Tongue (tissue), 3 donors: ENCODE measurements at places on chromosomes 16 and 17. TPM values are rescaled to one million over a fixed set of nuclear protein-coding genes. Genes with fewer than 3 reads are reported as not detected.

GRCh38 chr17:13010959-13011358 lies 6.9 kb downstream of the ELAC2 start:
- DNase-seq, result no peak

The CCL8 gene
- total RNA-seq, result 0.51 TPM

- DNase-seq, result no peak
Measured at GRCh38 chr16:85187002-85187401, 74.7 kb upstream of the CIBAR2 start.

DNA sequence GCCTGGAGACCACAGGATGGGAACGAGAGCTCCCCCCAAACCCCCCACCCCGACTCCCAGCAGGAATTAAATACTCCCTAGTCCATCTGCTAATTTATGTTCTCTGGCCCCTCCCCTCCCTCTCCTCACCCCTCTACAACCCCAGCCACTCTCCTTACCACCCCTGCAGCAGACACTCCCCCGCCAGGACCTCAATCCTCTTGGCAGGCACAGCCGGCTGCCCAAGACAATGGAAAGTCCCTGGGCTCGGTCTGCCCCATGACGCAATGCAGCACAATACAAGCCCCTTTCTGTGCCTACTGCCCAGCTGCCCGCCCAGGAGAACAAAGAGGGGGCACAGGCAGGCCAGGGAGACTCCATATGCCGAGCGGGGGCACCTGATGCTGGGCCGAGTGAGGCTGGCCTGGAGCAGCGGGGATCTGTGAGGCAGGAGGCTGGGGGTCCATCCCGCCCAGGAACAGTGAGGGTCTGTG lies 30.3 kb upstream of the CDC42EP4 start:
- peak; percentile 94 for DNase-seq

DNA sequence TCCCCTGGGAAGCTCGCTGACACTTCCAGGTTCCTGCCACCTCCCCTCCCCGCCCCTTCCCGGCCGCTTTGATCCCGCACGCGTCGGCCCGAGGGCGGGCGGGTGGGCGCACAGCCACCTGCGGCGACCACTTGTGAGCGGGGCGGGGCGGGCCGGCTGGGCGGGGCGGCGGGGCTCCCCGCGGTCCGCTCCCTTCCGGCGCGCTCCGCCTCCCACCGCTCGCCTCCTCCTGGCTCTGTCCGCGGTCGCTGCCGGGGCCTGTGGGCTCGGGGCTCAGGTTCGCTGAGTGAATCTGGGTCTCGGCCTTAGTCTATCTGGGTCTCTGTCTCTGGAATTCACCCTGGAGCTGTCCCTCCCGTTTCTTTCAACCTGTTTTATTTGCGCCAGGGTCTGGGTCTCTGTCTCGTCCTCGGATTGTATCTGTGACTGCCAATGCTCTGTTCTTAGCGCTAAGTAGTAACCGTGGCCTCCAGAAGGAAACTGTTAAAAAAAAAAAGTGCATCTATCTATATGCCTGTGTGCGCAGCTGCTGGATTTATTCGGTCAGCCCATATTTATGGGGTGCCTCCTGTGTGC lies 2.7 kb upstream of the HES7 start:
- peak; percentile 70 for DNase-seq

The NPIPA3 gene
- total RNA-seq, result not detected

The KRT25 gene
- not detected for total RNA-seq

GRCh38 chr16:86508028-86508946 lies 2.0 kb upstream of the FOXF1 start:
- no peak for DNase-seq

DNA sequence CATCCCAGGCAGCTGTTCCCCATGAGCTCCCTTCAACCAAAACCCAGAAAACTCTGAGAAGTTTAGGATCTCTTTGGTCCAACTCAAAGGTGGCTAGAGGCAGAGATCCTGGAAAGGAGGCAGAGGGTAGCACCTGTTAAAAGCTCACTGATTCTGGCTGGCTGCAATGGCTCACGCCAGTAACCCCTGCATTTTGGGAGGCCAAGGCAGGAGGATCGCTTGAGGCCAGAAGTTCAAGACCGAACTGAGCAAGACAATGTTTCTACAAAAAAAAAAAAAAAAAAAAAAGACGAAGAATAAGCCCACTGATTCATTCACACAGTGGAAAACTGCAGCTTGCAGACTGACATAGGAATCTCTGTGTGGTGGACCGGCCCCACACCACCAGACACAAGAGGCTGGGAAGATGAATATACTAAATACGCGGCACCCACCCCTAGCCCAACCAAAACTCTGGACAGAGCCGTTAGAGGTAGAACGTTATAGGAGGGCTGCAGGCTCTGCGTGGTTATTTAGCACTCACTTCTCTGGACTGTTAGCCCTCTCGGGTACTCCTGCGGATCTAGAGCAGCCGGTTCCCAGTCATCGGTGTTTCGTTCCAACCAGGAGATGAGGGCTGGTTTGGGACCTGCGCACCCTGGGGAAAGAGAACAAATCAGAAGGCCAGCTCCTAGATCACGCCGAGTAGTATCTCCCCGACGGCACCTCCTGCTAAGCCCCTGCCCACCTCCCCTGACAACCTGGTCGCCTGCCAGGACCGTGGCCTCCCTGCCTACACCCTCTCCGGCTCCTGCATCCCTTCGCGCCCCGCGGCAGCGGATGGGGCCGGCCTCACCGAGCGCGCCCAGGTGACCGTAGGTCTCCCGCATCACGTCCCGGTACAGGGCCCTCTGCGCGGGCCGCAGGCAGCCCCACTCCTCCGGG lies 925 bp downstream of the ZNF689 start:
- DNase-seq, result peak; percentile 55

DNA sequence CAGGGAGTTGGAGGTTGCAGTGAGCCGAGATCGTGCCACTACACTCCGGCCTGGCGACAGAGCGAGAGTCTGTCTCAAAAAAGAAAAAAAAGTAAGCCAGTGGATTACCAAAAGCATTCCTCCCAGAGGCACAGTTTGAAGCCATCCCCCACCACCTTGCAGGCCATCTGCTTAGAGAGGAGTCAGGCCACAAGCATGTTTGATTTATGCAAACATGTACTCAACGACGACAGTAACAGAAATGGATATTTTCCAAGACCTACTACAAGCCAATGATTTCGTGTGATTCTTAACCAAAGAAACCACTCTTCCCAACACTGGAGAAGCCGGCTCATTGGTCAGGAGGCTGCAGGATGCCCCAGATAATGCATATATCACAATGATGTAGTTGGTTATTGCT lies 34.8 kb downstream of the MYH13 start:
- no peak for DNase-seq

The CD300A gene
- total RNA-seq, result 3.0 TPM

- no peak for DNase-seq
Measured at GRCh38 chr16:15494236-15494635, 59.8 kb downstream of the BMERB1 start.

DNA sequence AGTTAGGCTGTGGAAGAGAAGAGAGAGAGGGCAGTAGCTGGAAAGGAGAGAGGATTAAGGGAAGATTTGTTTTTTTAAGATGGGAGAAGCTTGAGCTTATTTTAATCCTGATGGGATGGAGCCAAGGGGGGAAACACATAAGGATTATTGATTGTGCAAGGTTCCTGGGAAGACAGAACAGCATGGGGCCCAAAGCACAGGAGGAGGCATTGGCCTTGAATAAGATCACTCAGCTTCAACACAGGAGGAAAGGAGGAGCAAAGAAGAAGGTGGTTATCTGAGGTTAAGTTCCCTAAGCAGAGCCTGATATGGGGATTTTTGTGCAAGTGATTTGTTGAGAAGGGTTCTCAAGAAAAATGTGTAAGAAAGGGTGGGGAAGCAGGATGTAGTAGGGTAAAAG lies 169.8 kb downstream of the ABCC12 start:
- DNase-seq, result no peak

The TP53TG3C gene
- total RNA-seq, result not detected

GRCh38 chr17:64984181-64984580 lies 64.9 kb upstream of the LRRC37A3 start:
- DNase-seq, result no peak

DNA sequence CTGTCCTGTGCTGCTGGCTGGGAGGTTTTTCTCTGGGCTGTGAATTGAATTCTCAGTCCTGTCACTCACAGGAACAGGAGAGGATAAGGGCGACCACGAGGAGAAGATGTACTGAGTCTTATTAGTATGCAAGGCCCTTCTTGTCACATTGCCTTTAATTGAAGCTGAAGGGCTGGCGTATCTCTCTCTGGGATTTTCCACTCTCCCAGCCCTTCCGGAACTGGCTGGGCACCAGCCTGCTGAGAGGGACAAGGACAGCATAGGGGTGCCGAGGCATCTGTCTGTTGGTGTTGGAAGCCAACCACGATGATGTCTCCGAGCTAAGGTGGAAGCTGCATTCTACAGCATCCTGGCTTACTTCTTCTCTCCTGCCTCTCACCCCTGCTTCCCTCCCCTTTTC lies 33.2 kb downstream of the GPRC5B start:
- DNase-seq, result no peak

GRCh38 chr16:29784157-29784556 lies 6.1 kb downstream of the ZG16 start:
- no peak for DNase-seq
